ENCODE measurements at places on chromosomes 4 and X.

DNA sequence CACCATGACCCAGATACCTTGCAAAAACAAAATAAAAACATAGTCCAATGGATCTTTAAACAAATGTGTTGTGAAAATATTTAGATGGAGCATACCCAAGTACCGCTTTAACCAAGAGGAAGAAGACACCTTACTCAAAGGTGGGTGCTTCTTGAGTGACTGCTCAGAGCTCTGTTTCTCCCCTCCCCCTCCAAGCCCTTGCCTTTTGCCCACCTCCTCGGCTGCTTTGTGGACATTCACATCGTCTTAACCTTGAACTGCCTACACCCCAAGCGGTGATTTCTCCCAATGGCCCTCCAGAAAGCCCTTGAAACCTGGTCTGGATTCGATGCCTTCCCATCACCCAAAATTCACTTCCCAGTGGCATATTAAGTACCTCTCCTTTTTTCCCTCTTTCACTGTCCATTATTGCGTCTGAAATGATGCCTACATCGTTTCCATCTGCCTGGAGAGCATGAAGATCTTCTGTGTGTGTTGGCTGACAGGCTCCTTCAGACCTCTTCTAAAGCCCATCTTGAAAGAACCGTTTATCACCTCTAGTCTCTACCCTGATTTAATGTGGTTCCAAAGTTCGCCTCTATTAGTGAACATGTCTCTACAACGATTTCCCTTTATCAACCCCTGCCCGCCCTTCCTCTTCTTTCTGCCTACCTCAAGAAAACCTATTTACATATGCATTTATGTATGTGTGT lies 968 bp downstream of the GPRIN3 start:
- DNase-seq, result no peak

DNA sequence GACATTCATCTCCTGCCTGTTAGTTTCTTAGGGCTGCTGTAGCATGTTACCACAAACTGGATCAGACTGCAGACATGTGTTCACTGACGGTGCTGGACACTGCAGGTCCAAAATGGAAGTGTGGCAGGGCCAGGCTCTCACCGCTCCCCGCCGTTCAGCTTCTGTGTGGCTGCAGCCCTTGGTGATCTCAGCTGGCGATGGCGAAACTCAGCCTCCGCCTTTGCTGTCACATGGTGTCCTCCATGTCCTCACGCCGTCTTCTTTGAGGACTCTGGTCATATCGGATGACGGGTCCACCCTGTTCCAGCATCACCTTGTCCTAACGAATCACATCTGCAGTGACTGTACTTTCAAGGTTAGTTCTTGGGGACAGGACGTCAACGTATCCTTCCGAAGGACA lies 25.9 kb upstream of the HELT start:
- DNase-seq, result no peak

- no peak for DNase-seq
These were observed 262.9 kb downstream of the ASMT start for GRCh38 chrX:1877780-1878179.

DNA sequence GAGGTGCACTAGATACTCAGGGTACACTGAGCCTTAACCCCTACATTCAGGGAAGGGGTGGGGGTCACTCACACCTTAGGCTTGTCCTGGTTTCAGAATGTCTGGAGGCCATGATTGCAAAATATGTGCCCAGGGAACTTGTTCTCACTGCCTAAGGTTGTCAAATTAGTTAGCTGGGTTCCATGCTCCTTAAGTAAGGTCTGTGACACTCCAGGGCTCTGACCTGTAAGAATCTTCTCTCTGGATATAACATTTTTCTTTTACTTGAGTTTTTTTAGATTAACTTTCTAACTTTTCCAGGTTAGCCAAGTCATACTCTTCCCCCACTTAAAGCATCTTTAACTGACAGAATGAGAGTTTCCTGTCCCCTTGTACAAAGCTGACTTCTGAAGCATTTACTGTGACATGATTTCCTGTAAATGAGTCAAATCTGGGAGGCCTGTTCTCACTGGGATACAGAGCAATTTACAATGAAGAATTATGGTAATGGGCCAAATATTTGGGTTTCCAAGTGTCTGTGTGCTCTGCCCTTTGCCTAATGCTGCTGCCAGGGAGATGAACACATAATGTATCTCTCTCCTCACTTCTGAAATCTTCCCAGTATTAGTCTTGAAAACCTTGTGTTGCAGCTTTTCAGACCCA lies 101.7 kb downstream of the GATB start:
- no peak for DNase-seq

- DNase-seq, result no peak
These were observed 26.1 kb upstream of the PRDM8 start for GRCh38 chr4:80171251-80171650.

- DNase-seq, result no peak
These were observed 73.4 kb upstream of the GPRIN3 start for GRCh38 chr4:89380980-89381379.
